ENCODE measurements at places on chromosomes 3 and 15. TPM values are rescaled to one million over a fixed set of nuclear protein-coding genes. Genes with fewer than 3 reads are reported as not detected.

Gene PARP15
- 1.4 TPM for total RNA-seq

Gene ZNF620
- total RNA-seq, result 3.6 TPM

Gene LARP6
- total RNA-seq, result 16.9 TPM

Gene SMCO1
- not detected for total RNA-seq
